ENCODE measurements at places on chromosomes 1 and 21. TPM values are rescaled to one million over a fixed set of nuclear protein-coding genes. Genes with fewer than 3 reads are reported as not detected.

GRCh38 chr1:170665629-170666028 lies 1.7 kb downstream of the PRRX1 start:
- H3K27ac ChIP-seq, result peak overlapping the region; percentile 97
- no peaks in the 10 kb centered on the region for H3K36me3 ChIP-seq
- H3K4me3 ChIP-seq, result peak overlapping the region; percentile 96

- H3K36me3 ChIP-seq, result no peaks in the 10 kb centered on the region
- H3K4me1 ChIP-seq, result no peaks in the 10 kb centered on the region
- H3K27me3 ChIP-seq, result no peaks in the 10 kb centered on the region
- DNase-seq, result no peak
- no peak overlapping the region for H3K27ac ChIP-seq
These were observed 9.1 kb downstream of the C21orf58 start for GRCh38 chr21:46314441-46315020.

DNA sequence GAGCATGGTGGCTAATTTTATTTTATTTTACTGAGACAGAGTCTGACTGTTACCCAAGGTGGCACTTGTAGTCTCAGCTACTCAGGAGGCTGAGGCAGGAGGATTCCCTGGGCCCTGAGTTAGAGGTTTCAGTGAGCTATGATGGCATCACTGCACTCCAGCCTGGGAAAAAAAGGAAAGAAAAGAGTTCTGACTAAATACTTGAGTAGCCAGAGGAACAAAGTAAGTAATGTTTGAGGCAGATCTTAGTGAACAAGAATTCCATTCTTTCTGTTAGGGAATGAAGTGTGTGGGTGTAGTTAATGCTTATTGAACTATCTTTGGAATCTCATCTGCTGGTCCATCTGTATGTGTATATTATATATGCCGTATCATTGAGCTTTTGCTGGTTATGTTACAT lies 13.1 kb upstream of the EVI5 start:
- H3K4me3 ChIP-seq, result no peak overlapping the region
- H3K27ac ChIP-seq, result peak overlapping the region; percentile 56
- H3K36me3 ChIP-seq, result no peaks in the 10 kb centered on the region
- peak; percentile 72 for DNase-seq

- DNase-seq, result no peak
- H3K4me1 ChIP-seq, result no peaks in the 10 kb centered on the region
- H3K4me3 ChIP-seq, result no peak overlapping the region
- no peak overlapping the region for H3K27ac ChIP-seq
- peaks cover 4% of the 10 kb centered on the region for H3K27me3 ChIP-seq
- no peaks in the 10 kb centered on the region for H3K36me3 ChIP-seq
These were observed 16.5 kb downstream of the CAMK2N1 start for GRCh38 chr1:20469406-20470076.

DNA sequence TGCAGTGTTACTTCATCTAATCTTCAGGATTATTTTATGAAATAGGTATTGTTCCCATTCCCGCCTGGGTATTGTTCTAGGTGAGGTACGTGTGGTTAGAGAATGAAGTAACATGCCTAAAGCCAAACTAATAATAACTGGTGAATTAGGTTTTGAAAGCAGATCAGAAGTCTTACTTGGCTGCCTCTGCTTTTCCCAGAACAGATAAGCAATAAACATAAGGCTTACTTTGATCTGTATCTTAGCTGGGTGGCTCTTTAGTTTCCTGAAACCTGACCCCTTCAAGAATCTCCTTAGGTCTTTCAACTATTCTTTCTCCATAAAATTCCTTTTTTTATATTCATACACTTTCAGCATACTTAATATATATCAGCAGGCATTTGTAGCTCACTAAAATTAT lies 65.3 kb downstream of the VAV3 start:
- H3K4me1 ChIP-seq, result no peaks in the 10 kb centered on the region
- no peak for DNase-seq
- no peak overlapping the region for H3K4me3 ChIP-seq
- H3K36me3 ChIP-seq, result no peaks in the 10 kb centered on the region

GRCh38 chr1:160777486-160778089 lies 18.4 kb upstream of the LY9 start:
- 0 out of 2 replicates have a peak, but pooled peaks cover 5% of the 10 kb centered on the region for H3K27me3 ChIP-seq
- H3K4me1 ChIP-seq, result no peaks in the 10 kb centered on the region

FABP3 gene
- total RNA-seq, result 2.1 TPM
